ENCODE measurements at places on chromosomes 4 and X.

DNA sequence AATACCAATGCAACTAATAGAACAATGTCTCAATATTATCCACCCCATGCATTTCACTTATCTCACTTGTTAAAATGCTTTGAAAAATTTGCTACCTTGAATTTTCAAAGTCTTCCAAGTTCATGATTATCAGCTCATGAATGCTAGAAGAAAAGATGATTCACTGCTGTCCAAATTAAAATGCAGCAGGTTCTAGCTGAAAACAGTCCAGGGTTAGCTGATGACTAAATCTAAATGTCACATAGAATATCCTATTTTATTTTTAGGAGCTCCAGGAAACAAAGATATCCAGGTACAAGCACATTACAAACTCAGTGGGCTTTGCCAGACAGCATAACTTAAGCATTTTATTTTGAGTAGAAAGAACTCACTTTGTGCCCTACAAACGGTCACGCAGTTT lies 38.0 kb upstream of the SPARCL1 start:
- DNase-seq = no peak
- no peak overlapping the region for H3K4me3 ChIP-seq
- H3K4me1 ChIP-seq = peaks cover 2% of the 10 kb centered on the region
- H3K36me3 ChIP-seq = no peaks in the 10 kb centered on the region

DNA sequence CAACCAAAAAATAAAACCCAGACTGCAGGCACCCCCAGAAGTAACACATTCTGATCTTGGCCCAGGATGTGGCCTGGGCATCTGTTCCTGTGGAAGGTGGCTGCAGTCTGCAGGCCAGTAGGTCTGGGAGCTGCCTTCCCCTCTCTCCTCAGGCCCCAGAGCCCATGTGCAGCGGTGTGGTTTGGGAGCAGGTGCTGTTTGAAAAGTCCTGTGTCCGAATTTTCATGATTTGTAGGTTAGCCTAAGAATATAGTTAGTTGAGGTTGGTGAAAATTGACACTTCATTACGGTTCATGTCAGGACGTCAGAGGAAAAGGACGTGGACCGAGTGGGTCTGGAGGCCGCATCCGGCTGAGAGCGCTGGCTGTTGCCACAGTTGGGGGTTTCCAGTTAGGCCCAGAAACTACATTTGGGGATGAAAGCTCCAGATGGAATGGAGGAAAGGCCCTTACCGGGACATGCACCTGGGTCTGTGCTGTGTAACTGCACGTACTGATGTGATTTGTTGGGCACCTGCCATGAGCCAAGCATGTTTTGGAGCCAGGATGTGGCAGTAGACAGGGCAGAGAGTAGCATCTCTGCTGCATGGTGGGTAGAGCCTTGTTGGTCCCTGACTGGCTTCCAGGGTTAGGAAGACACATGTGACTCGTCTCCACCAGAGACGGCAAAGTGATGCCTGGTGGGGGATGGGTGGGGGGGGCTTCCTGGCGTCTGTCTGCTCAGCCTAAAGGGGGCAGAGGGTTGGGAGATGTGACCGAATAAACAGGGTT lies 21.7 kb upstream of the HGFAC start:
- H3K27me3 ChIP-seq = no peaks in the 10 kb centered on the region
- DNase-seq = peak; percentile 6
- H3K4me3 ChIP-seq = no peak overlapping the region
- H3K4me1 ChIP-seq = no peaks in the 10 kb centered on the region
- no peak overlapping the region for H3K27ac ChIP-seq

- DNase-seq = no peak
- peaks cover 13% of the 10 kb centered on the region for H3K4me1 ChIP-seq
- H3K36me3 ChIP-seq = peaks cover 5% of the 10 kb centered on the region
- no peak overlapping the region for H3K4me3 ChIP-seq
These were observed 77.5 kb upstream of the CLCN4 start for GRCh38 chrX:10079231-10079630.

DNA sequence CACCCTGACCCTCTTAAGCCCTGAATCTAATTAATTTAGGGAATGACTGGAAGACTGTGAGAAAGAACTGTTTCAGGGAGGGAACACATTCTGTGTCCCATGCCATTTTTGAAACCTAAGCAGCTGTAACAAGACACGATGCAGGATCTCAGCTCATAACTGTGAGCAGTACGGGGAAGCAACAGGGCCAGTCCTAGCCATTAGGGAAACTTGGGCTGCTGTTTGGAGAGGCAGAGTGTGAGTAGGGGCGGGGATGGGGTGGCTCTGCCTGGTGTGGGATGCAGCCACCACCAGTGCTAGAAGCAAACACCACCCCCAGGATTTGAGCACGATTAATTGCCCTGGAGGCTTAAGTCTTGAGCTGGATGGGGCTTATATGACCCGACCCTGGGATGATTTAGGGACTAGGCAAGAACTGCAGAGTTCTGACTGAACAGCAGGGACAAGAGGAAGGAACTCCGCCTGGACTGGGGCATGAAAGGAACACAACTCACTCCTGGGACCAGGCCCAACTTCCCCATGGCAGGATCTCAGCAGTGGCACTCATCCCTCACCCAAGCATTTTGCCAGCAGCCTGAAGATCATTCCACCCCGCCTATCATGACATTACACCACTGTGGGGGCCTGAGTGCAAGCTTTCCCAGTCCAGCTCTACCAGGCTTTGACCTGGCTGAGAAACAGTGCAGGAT lies 43.1 kb downstream of the ATRX start:
- no peaks in the 10 kb centered on the region for H3K36me3 ChIP-seq
- H3K27ac ChIP-seq = peak overlapping the region; percentile 37
- H3K27me3 ChIP-seq = no peaks in the 10 kb centered on the region
- no peak for DNase-seq
- H3K4me3 ChIP-seq = no peak overlapping the region

DNA sequence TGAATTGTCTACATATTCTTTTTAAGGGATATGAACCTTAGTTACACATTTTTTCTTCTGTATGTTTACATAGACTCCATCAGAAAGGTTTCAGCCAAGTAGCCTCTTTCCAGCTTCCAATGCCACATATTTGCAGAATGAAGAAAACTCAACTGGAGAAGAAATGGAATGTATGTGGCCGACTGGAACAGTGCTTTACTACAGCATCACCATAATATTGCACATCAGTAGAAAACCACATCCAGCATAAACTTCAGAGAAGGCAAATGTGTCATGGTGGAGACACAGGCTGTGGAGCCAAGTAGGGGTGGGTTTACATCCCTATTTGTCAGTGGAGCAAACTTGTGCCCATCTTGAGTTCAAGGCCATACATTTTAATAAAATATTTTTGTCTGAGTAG lies 204.8 kb upstream of the LDB2 start:
- H3K36me3 ChIP-seq = no peaks in the 10 kb centered on the region
- H3K27me3 ChIP-seq = no peaks in the 10 kb centered on the region
- H3K4me3 ChIP-seq = no peak overlapping the region
- no peaks in the 10 kb centered on the region for H3K4me1 ChIP-seq
- no peak for DNase-seq

Measured in mesothelial cell of epicardium (in vitro differentiated cells).